ENCODE measurements at places on chromosomes 2 and 18.
A peak's percentile ranks its signal among the peaks of the same experiment; 100 is the strongest.

GRCh38 chr18:40452599-40452998, 1502.4 kb upstream of the PIK3C3 start:
- no peak for DNase-seq

- DNase-seq: no peak
Measured at GRCh38 chr2:241064008-241064801, 37.9 kb downstream of the MTERF4 start.

GRCh38 chr2:233121856-233122255, 61.7 kb downstream of the INPP5D start:
- DNase-seq: no peak

DNA sequence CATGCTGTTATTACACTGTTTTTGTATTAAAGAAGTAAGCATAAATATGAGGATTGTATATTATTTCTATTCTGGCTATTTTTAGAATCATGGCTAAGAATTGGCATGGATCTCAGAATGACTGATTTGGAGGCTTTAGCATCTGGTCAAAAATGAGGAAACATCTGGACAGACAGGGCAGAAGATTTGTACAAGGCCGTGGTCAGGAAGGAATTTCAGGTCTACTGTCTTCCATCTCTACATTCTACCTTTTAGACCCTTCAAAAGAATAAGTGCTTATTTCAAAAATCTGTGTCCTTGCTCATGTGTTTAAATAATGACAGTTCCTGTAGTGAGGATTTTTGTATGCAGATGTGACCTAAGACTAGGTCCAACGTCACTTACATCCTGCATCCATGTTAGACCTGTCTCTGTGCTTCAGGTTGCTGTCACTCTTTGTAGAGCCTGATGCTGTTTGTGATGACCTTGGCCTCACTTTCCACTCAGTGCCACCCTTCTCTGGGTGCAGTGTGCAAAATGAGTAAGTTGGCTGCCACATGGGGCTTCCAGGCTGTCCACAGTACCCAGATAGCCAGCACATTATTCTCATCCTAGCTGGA, 54.7 kb upstream of the B3GNT2 start:
- DNase-seq: no peak

DNA sequence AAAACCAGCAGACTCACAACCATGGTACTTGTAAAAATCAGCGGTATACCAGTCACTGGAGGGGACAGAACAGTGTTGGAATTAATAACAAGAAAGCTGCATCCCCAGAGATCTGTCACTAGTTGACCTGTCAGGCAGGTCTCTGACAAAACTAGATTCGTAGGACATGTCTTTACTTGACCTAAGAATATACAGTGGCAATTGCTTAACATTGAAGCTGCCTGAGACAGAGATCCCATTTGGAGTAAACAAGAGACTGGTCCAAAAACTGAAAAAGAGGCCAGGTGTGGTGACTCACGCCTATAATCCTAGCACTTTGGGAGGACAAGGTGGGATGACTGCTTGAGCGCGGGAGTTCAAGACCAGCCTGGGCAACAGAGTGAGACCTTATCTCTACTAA, 7.2 kb upstream of the SS18 start:
- no peak for DNase-seq

GRCh38 chr2:170202437-170202836, 24.5 kb downstream of the MYO3B start:
- DNase-seq: no peak

- DNase-seq: no peak
Measured at GRCh38 chr2:31434911-31435310, 20.4 kb upstream of the XDH start.

- DNase-seq: peak; percentile 62
Measured at GRCh38 chr2:134245340-134245984, 8.4 kb upstream of the MGAT5 start.

DNA sequence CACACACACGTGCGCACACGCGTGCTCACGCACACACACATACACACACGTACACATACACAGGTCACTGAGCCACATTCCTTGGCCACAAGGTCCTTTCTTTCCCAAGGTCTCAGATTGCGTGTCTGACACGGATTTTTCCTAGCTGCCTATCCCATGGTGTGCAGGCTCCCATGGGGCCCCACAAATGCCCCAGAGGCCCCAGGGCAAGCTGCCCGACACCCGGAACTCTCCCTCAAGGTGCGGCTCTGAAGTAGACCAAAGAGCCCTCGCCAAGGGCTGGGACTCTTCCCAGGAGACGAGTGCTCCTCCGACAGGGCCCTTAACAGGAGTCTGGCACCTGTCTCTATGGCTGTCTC, 46.7 kb downstream of the SDC1 start:
- DNase-seq: no peak

DNA sequence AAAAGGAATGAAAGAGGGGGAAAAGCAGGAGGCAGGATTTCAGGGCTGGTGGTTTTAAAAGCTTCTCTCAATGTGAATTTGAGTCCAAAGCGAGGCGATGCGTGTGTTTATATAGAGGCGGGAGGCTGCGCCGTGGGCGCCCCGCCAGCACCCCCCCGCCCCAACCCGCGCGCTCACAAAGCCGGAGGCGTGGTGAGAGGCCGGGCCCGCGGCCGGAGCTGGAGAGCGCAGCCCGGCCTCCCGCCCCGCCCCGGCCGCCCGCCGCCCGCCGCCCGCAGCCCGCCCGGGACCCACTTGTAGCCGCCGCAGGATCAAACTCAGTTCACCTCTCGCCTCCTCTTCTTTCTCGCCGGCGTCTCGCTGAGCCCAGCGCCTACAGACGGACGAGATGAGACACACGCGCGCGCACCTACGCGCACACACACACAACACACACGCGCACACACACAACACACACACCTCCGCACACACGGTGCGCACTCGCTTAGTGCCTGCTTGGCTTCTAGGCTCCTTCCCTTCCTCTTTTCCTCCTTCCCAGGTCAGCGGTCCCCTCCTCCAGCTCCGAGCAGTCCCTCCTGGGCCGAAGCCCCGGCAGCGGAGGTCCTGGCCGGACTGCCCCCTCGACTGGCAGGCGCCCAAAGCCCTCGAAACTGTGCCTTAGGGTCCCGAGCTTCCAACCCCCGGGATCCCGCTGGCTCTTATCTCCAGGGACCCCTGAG, 1.3 kb upstream of the CYP26B1 start:
- peak; percentile 73 for DNase-seq

GRCh38 chr18:58988600-58988999, 123.9 kb downstream of the ZNF532 start:
- no peak for DNase-seq

GRCh38 chr2:119383410-119384140, 16.8 kb downstream of the DBI start:
- DNase-seq: no peak

DNA sequence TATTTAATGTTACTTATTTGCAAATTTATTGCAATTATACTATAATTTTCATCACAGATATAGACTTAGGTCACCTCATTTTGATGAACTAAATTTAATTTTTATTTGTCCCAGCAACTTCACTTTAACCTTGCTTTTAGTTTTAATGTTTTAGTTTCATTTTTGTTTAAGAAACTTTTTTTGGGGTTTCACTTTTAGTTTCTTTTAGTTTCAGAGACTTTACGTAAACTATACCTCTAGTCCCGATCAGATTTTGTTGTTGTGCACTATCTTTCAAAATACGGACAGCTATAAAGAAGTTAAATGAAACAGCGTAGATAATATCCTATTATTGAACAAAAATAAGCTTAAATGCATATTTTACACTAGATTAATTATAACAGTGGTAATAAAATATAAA, 460.5 kb downstream of the ERBB4 start:
- no peak for DNase-seq

DNA sequence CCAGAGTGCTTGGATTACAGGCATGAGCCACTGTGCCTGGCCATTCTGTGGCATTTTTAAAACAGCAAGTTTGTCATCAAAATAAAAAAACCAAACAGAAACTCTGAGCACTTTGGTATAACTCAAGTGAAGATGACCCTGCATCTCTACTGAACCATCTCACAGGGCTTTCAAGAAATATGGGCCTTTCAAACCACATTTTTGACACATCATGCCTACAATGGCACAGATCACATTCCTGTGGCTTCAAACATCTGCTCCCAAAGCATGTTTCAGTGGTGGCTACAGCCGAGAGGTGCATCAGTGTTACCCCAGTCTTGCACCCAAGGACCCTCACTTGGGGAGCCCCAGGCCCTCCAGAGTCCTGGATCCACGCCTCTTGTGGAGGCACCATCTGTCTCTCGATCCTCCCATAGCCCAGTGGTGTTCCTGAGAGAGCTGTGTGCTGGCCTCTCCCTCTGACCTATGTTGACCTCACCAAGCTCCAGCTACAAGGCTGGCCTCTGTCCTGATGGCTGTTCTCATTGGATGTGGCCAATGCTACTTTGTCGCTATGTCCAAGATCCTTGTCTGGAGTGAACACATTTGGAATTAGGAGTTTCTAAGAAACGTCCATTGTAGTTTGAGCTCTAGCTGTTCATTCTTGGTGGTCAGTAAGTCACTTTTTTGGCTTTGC, 55.2 kb upstream of the RALBP1 start:
- DNase-seq: no peak

- DNase-seq: no peak
Measured at GRCh38 chr2:9807555-9808305, 35.5 kb upstream of the TAF1B start.

- no peak for DNase-seq
Measured at GRCh38 chr2:172672114-172672513, 63.5 kb upstream of the RAPGEF4 start.

DNA sequence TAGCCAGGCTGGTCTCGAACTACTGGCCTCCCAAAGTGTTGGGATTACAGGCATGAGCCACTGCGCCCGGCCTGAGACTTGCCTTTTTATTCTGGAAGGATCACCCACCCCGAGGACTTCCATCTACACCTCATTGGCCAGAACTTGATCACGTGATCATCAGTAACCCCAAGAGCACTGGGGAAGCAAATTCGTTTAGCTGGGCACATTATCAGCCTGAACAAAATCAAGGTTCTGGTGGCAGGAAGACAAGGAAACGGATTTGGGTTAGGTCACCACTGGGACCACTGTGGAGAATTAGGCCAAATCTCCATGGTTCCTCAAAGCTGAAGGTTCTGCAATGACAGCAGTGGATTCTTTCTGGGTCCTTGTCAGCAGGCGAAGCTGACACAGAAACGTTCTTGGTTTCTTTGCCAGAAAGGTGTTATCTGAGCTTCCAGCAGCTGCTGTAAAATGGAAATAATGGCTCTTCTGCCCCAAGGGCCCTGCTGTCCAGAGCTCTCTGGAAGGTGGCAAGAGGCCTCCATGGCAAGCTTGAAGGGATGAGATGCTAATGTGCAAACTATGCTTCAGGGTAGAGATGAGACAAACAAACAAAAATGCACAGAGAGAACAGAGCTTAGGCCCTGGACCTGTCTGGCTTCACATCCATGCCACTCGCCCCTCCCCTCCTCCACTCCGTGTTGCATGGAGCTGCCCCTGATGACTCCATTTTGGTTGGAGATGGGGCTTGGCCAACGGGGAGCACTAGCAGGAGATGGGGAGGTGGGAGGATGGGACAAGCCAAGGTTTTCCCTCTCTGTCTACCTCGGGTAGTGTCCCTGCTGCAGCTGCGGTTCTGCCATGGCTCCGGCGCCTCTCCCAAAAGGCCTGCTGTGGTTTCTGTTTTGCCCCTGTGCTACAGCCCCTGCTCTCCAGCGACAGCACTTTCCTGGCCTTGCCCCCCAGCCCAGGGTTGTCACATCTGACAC, 28.4 kb downstream of the TMEM177 start:
- DNase-seq: no peak

DNA sequence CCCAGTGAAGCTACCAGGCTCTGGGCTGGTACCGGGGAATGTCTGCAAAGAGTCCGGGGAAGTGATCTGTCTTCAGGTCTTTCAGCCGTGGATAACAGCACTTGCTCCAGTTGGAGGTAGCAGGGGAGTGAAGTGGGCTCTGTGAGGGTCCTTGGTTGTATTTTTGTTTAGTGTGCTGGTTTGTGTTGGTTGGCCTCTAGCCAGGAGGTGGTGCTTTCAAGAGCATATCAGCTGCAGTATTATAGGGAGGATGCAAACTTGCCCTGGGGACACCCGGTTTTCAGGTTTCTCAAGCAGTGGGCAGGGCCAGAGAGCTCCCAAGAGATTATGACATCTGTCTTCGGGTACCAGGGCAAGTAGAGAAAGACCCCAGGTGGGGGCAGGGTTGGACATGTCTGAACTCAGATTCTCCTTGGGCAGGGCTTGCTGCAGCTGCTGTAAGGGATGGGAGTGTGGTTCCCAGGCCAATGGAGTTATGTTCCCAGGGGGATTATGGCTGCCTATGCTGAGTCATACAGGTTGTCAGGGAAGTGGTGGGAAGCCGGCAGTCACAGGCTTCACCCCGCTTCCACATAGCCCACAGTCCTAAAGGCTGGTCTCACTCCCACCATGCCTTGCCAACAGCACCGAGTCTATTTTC, 34.4 kb downstream of the ACAA2 start:
- DNase-seq: no peak

- DNase-seq: no peak
Measured at GRCh38 chr2:43699761-43700160, 23.5 kb upstream of the C1GALT1C1L start.

- peak; percentile 61 for DNase-seq
Measured at GRCh38 chr2:102005989-102006885, 14.5 kb downstream of the IL1R2 start.

DNA sequence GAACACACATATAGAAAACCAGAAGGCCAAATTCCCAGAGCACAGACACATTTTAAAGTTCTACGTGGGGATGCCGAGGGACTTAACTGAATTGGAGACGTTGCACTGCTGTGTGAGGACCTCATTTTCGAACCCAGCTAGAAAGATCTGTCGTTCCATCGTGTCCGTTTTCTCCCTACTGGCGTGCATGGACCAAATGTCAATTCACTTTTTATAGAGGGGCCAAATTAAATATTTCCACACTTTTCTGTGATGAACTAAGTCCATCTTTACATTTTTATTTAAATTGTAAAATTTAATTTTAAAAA, 692 bp upstream of the TSHZ1 start:
- DNase-seq: no peak

- DNase-seq: no peak
Measured at GRCh38 chr18:22344908-22345670, 72.6 kb downstream of the CTAGE1 start.

GRCh38 chr2:101751875-101752619, 54.5 kb downstream of the MAP4K4 start:
- DNase-seq: no peak

- no peak for DNase-seq
Measured at GRCh38 chr2:27885234-27885633, 5.0 kb downstream of the RBKS start.
